ENCODE measurements at places on chromosomes 2 and 18. TPM values are rescaled to one million over a fixed set of nuclear protein-coding genes. Genes with fewer than 3 reads are reported as not detected.

Gene NFATC1
- total RNA-seq = 64.7 TPM

DNA sequence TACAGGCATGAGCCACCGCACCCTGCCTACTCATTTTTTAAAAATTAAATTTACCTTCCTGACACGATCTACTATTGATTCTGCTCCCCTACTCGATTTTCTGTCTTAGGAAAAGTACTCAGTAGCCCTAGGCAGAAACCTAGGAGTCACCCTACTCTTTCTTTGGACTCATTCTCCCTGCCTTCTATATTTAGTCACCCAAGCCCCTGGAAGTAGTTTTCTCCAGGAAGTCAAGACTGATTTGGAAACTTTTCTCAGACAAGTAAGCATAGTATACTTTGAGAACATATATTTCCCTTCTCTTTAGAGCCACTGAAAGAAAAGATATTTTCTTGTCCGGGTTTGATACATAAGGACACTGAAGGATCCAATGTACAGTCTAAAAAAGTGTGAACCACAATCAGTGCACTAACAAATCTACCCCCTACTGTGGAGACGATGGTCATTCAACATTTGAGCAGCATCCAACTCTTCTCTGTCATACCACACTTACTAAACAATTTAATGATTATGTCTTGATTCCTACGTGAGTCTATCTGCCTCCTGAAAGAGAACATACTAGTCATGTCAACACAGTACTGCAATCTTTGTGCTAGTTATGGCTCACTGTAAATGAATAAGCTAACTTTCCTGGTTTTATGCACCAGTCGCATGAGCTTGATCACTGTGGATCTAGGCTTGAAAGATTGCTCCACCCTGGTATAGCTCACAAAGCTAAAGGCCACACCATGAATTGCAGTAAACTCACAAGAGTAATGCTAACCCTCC, 19.8 kb downstream of the YWHAQ start:
- DNase-seq = no peak

Gene RAB3GAP1
- total RNA-seq = 40.1 TPM

GRCh38 chr2:9824956-9825720, 18.1 kb upstream of the TAF1B start:
- DNase-seq = no peak

DNA sequence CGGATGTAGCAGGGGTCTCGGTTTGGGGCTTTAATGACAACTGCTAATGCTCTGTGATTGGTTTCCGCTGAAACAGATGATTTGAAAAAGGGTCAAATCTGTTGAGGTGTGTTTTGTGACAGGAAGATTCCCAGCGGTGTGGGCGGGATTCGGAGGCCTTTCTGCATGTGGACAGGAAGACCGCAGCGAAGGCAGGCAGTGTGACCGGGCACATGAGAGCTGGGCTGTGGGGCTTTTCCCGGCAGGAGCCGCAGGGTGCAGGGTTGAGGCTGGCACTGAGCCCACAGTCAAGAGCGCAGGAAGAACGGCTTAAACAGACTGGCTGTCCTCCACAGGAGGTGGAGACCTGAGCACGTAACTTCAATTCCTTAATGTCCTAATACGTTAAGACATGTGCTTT, 180.0 kb upstream of the TPO start:
- DNase-seq = no peak

Gene AQP12B
- not detected for total RNA-seq

Gene MARCHF4
- total RNA-seq = not detected

- DNase-seq = no peak
These were observed 250.2 kb downstream of the LRRTM1 start for GRCh38 chr2:80054346-80054675.

DNA sequence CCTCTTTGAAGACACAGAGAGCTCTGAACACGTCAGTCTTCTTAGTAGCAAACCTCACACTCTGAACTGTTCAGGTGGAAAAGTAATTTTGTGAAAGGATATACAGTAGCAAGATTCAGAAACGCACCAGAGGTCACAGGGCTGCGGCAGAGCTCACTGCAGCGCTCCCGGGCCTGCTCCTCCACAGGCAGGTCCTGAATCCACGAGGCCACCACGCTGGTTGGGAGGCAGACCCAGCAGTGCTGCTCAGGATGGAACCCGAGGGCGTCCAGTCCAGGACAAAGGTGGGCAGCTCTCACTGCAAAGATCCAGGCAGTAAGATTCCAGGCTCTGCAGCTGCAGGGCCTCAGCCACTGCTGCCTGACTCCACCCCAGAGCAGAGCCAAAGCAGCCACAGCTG, 576.2 kb upstream of the SALL3 start:
- no peak for DNase-seq

Gene RGPD3
- total RNA-seq = 0.44 TPM

GRCh38 chr2:120810639-120811038, 75.0 kb downstream of the GLI2 start:
- no peak for DNase-seq

Gene CDH7
- total RNA-seq = not detected

GRCh38 chr2:150410809-150411208, 76.7 kb downstream of the RND3 start:
- no peak for DNase-seq

Measured in CD4-positive, CD25-positive, alpha-beta regulatory T cell (primary cell).